ENCODE measurements at places on chromosomes 2 and 18.
A peak's percentile ranks its signal among the peaks of the same experiment; 100 is the strongest.

DNA sequence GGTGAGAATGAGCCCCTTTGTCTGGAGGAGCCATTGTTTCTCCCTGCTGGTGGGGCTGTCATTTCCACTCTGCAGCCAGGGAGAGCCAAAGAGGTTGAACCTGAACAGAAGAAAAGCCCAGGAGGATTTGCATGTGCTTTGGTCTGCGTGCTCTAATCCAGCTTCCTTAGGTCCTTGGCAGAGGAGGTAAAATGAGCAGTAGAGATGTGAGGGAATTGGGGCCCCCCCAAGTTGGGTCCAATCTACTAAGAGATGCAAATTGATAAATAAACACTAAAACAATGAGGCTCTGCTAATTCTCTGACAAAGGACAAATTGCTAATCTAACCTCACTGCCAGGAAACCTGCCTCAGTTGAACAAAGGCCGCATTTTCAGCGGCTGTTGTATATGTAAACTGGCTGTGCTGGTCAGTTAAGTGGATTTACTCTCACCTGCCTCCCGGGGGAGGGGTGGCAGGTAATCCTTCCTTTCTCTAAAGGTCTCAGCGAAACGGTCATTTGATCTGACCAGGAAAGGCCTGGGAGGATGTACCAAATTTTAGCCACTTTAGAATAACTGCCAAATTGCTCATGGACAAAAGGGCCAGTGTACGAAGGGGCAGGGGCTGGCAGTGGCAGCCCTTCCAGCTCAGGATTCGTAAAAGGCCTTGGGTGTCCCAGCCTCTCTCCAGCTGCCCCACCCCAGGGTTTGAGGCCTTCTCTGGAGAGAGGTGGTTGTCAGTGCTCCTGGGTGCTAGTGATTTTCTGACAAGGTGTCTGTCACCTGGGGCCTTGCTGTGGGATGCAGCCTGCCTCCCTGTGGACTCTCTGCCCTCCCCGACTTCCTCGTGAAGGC lies 193.6 kb downstream of the MIB1 start:
- DNase-seq = no peak

DNA sequence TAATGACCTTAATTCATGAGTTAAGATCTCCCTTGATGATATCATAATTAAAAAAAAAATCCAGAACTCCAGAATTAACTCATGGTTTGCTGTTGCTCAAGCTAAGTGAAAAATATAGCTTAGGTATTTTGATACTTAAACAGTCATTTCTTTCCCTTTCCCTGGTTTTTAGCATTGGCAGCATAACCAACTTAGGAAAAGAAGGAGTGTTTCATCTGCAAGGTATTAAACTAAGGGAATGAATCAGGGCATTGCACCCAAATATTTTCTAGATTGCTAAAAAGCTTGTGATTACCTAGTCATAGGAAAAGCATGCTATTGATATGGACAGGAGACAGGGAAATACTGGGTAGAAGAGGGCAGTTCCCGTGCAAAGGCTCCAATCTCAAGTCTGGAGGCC lies 207.2 kb downstream of the LRP1B start:
- DNase-seq = no peak

- no peak for DNase-seq
Measured at GRCh38 chr2:46306988-46307655, 9.9 kb downstream of the EPAS1 start.

DNA sequence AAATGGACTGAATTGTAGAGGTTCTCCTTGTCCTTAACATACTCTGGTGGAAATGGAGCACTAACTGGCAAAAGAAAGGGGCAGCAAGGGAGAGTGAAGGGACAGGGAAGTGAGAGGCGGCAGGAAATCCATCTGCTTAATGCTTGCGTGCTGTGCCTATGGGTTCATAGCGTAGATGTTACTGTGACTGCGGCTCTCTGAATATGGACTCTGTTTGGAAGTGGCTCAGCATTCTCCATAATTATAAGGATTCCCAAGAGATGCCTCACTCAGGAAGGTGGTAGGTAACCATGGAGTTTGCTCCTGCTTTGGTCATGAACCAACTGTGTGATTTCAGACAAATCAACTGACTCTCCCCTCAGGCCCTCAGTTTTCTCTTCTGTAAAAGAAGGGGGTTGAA lies 50.0 kb downstream of the MYO3B start:
- no peak for DNase-seq

GRCh38 chr18:50199346-50199855 lies 4.5 kb upstream of the MYO5B start:
- DNase-seq = no peak

- peak; percentile 60 for DNase-seq
Measured at GRCh38 chr18:57004366-57005121, 142.3 kb upstream of the BOD1L2 start.

GRCh38 chr2:233210843-233211547 lies 40.5 kb upstream of the ATG16L1 start:
- DNase-seq = peak; percentile 85

DNA sequence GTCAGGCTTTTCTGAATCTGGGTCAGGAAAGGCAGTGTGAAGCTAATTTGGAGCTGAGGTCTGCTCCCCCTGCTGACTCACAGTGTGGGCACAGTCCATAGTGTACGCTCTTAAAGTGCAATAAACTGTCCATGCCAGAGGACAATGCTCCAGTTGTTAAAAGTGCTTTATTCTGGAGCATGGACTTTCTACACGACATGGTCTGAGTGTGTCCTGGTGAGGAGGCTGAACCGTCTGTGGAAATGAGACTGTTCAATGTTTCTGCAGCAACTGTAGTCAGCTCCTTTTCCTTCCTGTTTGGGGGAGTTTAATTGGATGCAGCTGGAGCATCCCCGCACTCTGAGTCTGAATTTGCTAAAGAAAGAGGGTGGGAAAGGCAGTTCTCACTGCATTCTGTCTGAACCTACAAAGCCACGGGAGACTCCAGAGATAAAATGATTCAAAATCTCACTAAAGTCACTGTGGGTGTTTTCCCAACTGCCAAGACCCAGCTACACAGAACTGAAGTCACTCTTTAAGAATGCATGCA lies 110.2 kb upstream of the TRIB2 start:
- peak; percentile 53 for DNase-seq

DNA sequence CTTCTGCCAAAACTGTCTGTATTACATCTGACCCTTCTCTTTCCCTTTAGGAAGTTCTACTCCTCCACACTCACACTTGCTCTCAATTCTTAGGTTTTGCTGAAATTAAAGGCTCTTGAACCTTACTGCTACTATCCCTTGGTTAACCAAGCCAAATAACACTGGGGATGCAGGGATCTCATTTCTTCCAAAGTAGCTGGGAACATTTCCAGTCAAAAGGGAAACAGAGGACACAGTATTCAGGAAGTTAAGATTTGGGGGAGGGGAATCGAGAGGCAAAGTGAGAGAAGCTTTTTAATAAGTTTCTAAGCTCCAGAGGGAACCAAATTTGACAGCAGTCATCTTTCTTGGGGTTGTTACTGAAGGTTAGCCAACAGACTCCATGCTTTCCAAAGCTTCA lies 6.2 kb downstream of the SEPTIN2 start:
- DNase-seq = no peak

DNA sequence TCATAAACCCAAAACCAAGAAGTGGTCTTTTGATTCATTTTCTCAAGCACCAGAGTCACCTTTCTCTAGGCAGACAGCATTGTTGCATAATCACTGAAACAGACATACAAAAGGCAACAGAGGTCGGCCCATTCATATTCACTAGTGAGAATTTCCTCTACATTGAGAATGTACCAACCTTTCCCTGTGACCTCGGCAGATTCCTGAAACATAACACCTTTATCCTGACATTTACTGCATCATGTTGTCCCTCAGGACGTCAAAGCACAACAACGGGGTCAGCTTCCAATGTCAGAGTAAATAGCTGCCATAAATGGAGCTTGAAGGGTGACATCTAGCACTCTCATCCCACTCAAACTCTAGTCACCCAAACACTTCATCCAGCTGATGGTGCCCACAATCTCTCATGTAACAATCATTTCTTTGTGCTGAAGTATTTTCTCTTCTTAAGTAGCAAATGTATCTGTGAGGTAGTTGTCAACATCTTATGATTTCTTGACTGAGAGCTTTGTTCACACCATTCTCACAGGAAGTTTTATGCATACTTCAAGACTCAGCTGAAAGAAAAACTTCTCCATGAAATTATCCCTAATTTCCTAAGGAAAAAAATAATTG lies 802.6 kb upstream of the CHAC2 start:
- DNase-seq = no peak

- DNase-seq = no peak
Measured at GRCh38 chr2:242063850-242064249, 194.3 kb downstream of the RTP5 start.

- DNase-seq = no peak
Measured at GRCh38 chr2:31109633-31110192, 28.5 kb downstream of the GALNT14 start.

GRCh38 chr2:222930862-222931261 lies 70.0 kb downstream of the ACSL3 start:
- no peak for DNase-seq

- peak; percentile 21 for DNase-seq
Measured at GRCh38 chr2:214203214-214203613, 207.6 kb upstream of the VWC2L start.

DNA sequence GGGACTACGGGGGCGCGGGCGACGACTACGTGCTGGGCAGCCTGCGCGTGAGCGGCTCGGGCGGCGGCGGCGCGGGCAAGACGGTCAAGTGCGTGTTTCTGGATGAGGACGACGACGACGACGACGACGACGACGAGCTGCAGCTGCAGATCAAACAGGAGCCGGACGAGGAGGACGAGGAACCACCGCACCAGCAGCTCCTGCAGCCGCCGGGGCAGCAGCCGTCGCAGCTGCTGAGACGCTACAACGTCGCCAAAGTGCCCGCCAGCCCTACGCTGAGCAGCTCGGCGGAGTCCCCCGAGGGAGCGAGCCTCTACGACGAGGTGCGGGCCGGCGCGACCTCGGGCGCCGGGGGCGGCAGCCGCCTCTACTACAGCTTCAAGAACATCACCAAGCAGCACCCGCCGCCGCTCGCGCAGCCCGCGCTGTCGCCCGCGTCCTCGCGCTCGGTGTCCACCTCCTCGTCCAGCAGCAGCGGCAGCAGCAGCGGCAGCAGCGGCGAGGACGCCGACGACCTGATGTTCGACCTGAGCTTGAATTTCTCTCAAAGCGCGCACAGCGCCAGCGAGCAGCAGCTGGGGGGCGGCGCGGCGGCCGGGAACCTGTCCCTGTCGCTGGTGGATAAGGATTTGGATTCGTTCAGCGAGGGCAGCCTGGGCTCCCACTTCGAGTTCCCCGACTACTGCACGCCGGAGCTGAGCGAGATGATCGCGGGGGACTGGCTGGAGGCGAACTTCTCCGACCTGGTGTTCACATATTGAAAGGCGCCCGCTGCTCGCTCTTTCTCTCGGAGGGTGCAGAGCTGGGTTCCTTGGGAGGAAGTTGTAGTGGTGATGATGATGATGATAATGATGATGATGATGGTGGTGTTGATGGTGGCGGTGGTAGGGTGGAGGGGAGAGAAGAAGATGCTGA lies 1.4 kb downstream of the SOX11 start:
- peak; percentile 30 for DNase-seq

DNA sequence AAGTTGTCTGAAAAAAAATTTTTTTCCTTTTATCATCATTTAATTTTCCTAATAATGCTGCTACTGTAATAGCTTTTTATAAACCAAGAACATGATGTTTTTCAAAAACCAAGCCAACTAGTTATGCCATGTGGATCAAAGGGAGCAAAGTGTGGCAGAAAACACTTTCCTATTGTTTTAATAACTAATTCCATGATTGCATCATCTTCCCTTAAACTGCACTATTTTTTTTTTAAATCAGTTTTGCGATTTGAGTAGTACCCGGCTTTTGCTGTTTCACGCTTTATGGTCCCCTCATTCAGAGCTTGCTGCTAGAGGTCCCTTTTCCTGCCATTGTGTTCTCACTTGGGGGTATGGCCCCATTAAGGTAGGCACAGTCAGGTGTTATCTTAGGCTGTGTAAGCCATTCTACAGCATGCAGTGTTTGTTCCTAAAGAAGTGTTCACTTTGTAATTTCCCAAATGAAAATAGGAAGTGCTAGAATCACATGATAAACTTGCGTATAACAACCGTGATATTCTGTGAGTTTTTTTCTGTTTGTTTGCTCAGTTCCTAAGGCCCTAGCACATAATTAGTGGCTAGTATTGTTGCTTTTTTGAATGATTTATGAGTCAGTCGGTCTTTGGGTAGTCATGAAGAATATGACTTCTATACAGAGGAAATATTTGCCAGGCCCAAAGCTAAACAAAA lies 225.8 kb downstream of the PTGR3 start:
- DNase-seq = no peak

DNA sequence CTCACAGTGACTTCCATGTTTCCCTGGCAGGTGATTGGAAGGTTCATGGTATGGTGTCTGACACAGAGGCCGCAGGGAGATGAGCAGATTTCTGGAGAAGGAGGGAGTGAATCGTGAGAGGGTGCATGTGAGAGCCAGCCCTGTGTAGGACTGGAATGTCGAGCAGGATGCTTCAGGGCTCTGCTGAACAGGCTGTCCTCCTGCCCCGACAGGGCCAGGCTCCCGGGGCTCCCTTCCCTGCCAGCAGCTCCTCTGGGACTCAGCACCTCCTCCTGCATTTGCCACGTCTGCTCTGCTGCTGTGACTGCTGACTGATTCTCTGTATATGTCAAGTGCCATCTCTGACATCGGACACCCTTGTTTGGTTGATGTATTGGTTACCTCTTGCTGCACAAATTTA lies 38.5 kb upstream of the INHBB start:
- no peak for DNase-seq

- DNase-seq = no peak
Measured at GRCh38 chr2:176104316-176105077, 2.6 kb upstream of the HOXD11 start.

GRCh38 chr18:42828881-42829280 lies 286.6 kb downstream of the RIT2 start:
- DNase-seq = no peak

GRCh38 chr2:3456125-3456524 lies 63.2 kb downstream of the ADI1 start:
- DNase-seq = no peak

DNA sequence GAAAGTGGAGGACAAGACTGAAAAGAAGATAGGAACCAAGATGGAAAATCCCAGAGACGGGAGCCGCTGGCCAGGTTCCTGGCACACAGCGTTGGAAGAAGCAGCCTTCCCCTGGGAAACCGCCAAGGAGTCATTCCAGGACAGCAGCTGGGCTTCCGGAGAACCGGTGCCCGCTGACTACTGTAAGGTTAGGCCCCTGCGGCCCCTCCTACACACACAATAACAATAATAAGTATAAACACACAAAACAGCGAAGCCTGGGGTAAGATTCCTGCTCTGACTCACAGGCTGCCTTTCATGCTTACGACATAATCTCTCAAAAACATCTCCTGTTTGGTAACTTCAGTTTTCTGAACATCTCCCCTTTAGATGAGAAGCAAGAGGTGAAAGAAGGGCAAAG lies 28.1 kb upstream of the MYCN start:
- peak; percentile 9 for DNase-seq

GRCh38 chr2:129464036-129464435 lies 515.4 kb upstream of the RAB6C start:
- DNase-seq = no peak

- DNase-seq = peak; percentile 10
Measured at GRCh38 chr2:225190987-225191386, 148.7 kb upstream of the DOCK10 start.

- no peak for DNase-seq
Measured at GRCh38 chr2:148593421-148593820, 51.1 kb upstream of the EPC2 start.
